ENCODE measurements at places on chromosomes 2 and 18.

DNA sequence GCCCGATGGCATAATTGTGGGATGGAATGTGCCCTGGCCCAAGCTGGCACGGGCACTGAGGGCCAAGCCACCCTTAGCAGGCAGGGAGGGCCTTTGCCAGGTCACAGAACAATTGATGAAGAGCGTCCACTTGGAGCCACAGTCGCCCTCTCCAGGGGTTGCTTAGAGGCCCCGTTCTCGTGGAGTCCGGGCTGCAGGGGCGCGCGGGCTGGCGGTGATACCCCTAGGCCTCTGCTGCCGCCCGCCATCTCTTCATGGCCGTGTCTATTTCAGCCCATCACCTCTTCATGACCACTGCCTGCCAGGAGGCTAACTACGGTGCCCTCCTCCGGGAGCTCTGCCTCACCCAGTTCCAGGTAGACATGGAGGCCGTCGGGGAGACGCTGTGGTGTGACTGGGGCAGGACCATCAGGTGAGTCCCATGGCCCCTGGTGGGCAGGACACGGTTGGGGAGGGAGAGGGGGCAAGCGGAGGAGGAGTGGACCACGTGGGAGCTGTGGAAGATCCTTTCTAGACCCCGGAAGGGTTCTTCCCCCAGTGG lies 17.6 kb downstream of the RAMP1 start:
- no peak for DNase-seq

DNA sequence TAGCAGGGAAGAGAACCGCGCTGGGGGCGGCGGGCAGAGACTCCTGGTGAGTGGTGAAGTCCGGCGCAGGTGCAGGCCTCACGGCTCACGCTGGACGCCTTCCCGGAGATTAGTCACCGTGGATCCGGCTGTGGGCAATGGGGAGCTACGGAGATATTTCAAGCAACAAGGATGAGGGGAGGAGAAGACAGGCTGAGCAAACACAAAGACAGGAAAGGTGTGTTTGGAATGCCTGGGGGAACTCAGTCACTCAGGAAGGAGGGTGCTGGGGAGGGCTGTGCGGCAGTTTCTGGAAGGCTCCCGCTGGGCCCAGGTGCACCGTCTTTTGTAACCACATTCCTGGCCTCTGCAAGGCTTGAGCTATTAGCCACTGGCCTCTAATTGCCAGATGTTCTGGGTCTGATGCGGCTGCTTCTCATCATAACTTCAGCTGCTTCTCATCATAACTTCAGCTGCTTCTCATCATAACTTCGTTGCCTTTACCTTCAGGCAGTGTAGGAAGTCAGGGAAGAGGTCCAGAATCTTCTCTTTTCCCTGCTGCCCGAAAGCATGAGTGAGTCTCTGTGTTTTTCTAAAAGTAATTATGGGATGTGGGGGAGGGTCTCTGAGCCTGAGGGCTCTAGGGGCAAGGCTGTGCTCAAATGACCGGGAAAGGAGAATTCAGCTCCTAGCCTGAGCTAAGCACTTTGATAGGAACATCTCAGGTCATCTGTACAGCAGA lies 118.9 kb downstream of the PXDN start:
- no peak for DNase-seq

- DNase-seq = no peak
Observed at GRCh38 chr2:195538937-195539336, 118.1 kb upstream of the SLC39A10 start.

- DNase-seq = no peak
Observed at GRCh38 chr2:234655706-234656105, 158.8 kb upstream of the ARL4C start.

DNA sequence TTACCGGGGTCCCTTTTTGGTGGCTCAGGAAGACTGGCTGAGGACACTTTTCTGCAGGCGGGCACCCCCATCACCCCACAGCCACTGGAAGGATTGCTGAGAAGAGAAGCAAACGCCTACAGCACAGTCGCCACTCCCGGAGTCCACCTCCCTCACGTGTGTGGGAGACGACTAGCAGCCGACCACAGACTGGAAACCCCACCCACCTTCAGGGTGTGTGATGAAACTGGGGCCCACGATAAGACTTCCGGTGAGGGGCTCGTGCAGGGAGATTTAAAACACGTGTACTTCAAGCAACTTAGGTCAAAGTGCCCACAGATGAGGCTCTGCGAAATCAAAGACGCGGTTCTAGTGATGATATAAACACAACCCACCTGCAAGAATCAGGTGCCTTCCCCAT lies 26.3 kb downstream of the MBP start:
- peak; percentile 77 for DNase-seq

DNA sequence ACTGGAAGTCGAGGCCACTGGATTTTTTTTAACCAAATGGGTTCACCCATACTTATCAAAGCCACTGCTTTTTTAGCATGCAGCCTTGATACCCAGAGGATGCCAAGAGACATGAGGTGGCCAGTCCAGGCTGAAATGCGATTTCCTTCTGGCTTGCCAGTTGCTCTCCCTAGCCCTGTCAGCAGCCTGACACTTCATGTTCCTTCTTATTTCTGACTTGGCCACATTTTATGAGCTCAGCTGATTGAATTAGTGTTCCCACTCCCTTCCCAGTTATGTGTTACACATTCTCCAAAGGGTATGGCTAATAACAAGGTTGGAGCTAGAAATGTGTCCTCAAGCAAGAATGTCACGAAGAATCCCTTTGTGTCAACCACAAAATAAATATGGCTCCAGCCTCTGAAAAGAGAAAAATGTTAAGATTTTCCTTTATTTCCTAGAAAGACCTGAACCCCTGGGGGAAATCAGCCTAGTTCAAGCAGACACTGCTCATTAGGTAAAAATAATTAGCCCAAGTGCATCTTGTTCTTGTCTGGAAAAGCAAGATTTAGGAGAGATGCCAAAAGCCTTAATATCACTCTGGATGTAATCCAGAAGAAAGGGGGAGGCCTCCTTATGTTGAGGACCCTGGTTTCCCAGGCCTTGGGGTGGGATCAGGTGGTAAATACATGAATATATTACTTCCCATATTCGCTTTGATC lies 121.7 kb upstream of the TACR1 start:
- DNase-seq = no peak

GRCh38 chr2:12882393-12882792 lies 165.7 kb downstream of the TRIB2 start:
- no peak for DNase-seq

- no peak for DNase-seq
Observed at GRCh38 chr2:48738806-48739205, 16.7 kb downstream of the LHCGR start.

- DNase-seq = no peak
Observed at GRCh38 chr2:7879483-7879835, 802.4 kb upstream of the ID2 start.

Measured in erythroblast (primary cell).